Uterus (tissue), 4 donors: ENCODE measurements at places on chromosomes 7 and 10.
A peak's percentile ranks its signal among the peaks of the same experiment; 100 is the strongest.

- DNase-seq: peak; percentile 83
Observed at GRCh38 chr10:103618575-103619423, 125.3 kb downstream of the NEURL1 start.

GRCh38 chr10:33234831-33235237 lies 99.6 kb downstream of the NRP1 start:
- peak; percentile 30 for DNase-seq

- no peak for DNase-seq
Observed at GRCh38 chr7:8627325-8627724, 193.9 kb downstream of the NXPH1 start.

DNA sequence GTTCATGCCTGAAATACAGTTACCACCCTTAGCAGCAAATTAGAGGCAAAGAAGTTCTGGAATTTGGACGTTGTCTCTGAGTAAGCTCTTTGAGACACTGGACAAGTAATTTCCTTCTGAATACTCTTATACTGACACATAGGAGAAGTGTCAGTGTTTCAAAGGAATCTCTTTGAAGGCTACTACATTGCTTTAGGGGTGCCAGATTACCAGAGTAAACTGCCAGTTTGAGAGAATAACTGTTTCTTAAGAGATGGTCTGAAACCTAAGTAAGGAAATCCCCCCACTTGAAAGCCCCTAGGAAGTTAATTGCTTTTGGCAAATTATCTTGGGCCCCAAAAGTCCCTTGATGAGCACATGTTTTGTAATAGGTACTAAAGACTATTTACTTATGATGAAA lies 3.4 kb downstream of the FAS start:
- DNase-seq: no peak

GRCh38 chr10:62666275-62666674 lies 138.2 kb upstream of the ADO start:
- no peak for DNase-seq

DNA sequence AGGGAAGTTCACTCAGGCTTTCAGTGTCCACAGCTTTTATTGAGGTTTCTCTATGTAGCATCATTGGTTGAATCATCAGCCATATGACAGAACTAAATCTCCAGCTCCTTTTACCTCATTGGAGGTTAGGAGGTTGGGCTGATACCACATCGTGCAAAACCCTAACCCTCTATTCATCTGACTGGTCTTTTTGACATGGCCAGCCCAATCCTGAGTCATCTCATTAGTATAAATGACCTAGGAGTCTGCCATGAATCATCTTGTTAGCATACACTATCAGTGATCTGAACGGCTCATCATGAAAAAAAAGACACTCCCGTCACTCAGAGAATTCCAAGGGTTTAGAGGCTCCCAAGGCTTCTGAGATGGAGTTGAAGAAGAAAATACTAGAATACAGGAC lies 669.8 kb upstream of the POT1 start:
- DNase-seq: no peak

DNA sequence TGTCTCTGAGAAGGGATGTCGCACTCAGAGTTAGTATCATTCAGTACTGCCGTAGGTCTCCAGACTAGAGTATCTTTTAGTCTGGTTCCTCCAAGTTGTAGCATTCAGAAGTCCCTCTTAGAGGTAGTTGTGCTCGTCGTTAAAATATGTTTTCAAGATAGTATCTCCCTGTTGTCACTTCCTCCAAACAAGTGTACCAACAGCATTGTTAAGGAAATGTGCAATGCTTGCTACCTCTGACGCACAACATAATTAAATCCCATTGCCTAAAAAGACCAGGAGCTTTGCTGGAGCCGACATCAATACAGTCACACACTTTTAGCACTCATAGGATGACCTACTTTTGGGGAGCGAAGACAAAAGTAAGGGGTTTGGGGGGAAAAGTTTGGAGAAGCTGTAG lies 80.0 kb upstream of the STK17A start:
- DNase-seq: no peak

DNA sequence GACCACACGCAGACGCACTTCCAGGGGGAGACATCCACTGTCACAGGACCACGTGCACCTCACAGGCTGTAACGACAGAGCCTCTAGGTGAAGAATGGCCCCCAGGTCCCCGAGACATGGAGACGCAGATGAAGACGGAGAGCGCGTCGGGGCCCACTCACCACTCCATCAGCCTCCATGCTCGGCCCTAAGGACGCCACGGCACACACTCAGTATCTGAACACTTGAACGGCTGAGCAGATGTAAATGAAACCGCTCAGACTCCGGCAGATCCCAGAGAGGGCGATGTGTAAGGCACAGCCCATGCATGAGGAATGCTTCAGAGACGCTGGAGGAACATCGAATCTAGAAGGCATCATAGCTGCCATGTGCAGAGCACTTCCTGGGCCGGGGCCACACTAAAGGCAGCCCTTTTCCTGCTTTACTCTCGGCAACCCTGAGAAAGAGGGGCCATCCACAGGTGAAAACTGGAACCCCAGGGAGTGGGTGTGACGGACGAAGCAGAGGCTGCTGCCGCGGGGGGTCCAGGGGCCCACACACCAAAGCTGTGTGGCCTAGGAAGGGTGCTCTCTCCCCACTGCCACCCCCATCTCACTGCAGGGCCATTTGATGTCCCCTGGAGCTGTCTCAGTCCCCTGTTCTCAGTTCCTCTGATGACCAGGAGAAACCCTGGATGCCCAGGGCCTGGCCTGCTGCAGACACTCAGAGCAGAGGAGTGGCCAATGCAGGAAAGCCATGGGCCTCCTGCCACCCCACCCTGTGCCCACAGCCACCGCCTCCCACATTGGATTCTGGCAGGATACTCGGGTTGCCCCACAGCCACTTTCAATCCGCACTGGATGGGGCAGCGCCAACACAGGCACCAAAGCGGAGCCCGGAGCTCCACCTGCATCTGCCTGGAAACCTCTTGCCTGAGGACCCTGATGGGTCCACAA lies 253.8 kb downstream of the MAD1L1 start:
- DNase-seq: no peak

GRCh38 chr7:1651891-1652290 lies 18.2 kb upstream of the ELFN1 start:
- DNase-seq: no peak

DNA sequence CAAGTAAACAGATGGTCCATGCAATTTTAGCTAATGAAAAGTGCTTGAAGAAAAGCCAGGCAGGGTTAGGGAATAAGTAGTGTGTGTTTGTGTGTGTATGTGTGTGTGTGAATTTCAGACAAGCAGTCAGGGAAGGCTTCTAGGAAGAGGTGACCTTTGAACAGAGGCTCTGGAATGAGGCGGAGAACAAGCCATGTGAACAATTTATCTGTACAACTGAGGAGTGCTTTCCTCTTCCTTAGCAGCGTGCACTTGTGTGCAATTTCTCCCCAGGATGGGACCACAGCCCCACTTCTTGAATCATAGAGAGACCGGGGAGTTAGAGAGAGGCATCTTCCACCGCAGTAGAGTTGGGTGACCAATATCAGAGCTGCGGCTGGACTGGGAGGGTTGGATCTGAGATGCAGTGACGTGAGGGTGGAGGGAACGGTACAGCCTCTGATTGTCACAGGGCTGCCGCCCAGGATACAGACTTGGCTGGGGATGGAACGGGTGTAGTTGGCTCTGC lies 69.2 kb upstream of the FAM171A1 start:
- DNase-seq: no peak

DNA sequence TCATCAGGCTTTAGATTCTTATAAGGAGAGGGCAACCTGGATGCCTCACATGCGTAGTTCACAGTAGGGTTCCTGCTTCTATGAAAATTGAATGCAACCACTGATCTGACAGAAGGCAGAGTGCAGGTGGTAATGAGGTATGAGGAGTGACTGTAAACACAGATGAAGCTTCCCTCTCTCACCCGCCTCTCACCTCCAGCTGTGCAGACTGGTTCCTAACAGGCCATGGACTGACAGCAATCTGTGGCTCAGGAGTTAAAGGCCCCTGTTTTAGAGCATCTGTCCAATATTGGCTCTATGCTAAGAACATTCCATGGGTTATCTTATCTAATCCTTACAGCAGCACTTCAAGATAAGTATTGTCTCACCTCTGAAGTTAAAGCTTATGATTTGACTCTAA lies 213.5 kb upstream of the NRP1 start:
- DNase-seq: no peak

DNA sequence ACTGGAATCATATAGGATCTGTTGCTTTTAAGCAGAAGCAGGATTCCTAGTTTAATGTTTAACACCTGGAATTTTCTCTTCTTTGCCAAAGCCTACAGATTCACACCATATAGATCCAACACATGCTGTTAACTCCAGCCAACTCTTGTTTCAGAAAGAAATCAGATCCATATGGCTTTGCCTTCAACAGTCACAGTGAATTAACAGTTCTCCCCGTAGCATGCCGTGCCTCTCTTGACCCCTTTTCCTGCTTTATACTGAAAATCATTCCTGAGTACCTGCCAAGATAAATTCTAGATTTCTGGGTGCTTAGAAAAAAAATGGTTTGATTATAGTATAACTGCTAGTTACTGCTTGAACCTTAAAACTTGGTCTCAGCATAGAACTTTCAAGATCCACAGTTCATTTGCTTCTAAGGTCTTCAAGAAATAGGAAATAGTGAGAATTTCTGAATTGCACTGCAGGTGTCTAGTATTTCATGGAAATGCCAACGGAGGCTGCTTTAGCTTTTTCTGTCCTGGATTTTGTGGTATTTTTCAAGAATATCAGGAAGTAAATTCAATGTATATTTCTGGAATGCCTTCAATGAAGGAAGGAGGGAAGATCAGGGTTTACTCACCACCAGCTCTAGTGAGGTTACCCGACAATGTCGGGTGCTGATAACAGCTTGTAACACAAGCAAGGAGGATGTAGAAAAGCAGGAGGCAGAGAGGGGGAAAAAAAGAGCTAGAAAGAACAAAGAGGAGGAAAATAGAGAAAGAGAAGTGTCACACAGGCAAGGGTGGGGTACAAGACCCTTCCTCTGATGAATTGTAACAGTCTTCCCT lies 6.6 kb downstream of the AASS start:
- no peak for DNase-seq

GRCh38 chr10:107540981-107541380 lies 376.5 kb upstream of the SORCS1 start:
- DNase-seq: no peak

GRCh38 chr10:97764519-97764931 lies 7.3 kb downstream of the SFRP5 start:
- no peak for DNase-seq

DNA sequence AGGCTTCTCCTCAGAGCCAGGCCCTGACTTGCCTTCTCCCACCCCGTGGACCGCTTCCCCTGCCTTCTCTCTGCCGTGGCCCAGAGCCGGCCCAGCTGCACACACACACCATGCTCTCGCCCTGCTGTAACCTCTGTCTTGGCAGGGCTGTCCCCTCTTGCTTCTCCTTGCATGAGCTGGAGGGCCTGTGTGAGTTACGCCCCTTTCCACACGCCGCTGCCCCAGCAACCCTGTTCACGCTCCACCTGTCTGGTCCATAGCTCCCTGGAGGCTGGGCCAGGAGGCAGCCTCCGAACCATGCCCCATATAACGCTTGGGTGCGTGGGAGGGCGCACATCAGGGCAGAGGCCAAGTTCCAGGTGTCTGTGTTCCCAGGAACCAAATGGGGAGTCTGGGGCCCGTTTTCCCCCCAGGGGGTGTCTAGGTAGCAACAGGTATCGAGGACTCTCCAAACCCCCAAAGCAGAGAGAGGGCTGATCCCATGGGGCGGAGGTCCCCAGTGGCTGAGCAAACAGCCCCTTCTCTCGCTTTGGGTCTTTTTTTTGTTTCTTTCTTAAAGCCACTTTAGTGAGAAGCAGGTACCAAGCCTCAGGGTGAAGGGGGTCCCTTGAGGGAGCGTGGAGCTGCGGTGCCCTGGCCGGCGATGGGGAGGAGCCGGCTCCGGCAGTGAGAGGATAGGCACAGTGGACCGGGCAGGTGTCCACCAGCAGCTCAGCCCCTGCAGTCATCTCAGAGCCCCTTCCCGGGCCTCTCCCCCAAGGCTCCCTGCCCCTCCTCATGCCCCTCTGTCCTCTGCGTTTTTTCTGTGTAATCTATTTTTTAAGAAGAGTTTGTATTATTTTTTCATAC lies 38.0 kb downstream of the LIMK1 start:
- no peak for DNase-seq

GRCh38 chr7:14639801-14640200 lies 262.8 kb downstream of the DGKB start:
- DNase-seq: no peak

- DNase-seq: no peak
Observed at GRCh38 chr7:157719705-157720655, 383.2 kb downstream of the DNAJB6 start.

DNA sequence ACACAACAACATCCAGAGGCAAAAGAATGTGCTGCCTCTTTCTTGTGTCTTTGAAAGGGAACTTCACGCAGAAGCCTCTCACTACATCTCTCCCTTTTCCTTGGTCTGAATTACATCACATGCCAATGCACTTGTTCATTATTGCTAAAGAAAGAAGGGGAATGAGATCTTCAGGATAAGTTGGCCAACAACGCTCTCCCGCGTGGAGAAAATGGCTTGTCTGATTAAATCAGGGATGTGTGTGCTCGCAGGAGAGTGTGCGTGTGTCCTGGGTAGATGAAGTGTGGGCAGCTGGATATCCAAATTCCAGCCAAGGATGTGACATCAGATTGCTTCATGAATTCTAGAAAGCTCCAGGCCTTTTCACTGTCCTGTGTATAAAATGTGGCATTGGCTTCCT lies 541.6 kb upstream of the FZD8 start:
- DNase-seq: no peak

DNA sequence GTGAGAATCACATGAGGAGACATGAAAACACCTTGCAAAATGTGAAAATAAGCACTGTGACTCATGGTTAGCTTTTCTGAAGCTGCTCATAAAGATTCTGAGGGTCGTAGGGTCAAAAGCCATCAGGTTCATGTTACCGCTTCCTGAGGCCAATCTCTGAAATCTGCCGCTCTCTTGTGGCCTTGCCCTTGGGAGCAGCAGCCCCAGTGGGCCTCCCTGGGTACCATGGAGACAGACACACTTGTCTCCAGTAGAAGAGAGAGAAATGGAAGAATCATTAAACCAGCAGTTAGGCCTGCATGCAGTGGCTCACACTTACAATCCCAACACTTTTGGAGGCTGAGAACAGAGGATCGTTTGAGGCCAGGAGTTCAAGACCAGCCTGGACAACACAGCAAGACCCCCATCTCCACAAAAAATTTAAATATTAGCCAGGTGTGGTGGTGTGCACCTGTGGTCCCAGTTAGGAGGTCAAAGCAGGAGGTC lies 42.8 kb downstream of the NIPSNAP2 start:
- DNase-seq: no peak

DNA sequence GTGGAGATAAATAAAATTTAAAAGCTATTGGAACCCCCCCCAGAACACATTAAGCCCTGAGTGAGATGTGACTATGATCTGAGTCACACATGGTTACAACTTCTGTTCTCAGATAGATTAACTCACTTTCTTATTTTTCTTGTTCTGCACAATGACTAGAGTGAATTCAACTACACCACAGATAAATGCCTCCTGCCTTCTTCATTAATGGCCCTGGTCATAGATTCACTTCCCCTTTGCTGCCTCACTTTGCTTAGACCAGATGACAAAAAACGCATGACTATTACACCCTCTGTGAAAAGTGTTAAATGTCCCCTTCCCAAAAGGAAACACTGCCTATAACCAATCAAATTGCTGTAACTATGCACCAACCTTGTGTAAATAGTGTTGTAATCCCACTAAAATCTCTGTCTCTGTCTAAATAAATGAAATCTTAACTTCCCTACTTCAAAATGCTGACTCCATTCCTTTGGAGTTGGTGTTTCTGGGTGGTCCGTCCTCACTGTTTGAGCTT lies 49.4 kb downstream of the AKR1D1 start:
- no peak for DNase-seq

GRCh38 chr10:34941471-34942357 lies 126.6 kb upstream of the PARD3 start:
- DNase-seq: no peak
